Hindlimb muscle (tissue), 1 donor: ENCODE measurements at places on chromosomes 16 and 17.

GRCh38 chr17:42017866-42018200, 594 bp upstream of the DNAJC7 start:
- no peak for DNase-seq

GRCh38 chr17:83182620-83183101, 103.3 kb downstream of the METRNL start:
- no peak for DNase-seq

DNA sequence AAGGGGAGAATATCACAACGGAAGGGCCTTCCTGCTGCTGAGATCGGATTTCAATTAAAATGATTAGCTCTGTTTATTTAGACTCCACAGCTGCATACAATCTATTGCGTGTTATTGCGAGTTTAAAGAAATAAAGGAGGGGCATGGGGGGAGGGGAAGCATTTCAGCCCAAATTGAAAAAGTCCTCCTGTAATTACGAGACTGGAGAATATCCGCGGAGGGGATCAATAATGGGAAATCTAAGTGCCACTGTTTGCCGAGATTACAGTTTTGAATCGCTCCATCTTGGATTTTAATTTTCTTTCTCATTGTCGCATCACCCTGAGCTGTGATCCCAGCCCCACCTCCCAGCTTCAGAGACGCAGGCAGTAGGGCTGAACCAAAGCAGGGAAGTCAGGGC, 15.7 kb upstream of the RPL38 start:
- no peak for DNase-seq

GRCh38 chr17:8935191-8935590, 30.3 kb downstream of the PIK3R5 start:
- no peak for DNase-seq

DNA sequence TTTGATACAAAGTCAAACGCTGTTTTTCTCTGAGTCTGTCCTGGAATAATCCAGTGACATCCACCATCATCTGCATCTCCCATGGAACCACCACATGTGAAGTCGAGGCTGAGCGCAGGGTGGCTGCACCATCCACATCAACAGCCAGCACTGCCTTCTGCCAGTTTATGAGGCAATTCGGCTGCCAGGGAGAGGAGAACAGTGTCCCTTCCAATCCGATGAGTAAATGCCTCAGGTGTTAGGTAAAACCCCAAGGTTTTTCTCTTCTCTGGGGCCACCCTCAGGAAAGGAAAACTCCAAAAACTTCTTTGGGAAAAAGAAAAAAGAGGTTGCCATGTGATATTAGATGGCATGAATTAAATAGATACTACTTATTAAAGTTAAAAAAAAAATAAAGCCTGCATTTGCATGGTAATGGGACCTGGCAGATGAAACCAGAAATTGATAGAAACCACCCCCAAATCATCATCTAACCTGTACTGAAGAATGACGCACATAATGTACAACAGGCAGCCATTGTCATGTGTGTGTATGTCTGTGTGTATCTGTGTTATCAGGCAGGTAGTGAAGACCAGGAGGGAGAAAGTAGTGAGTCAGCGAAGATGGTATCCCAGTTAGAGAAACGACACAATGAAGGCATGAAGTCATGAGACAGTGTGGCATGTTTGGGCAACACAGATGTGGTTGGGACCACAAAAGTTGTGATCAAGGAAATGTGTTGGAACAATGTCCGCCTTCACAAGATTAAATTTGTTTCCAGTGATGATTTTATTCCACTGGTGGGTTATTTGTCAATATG, 478.7 kb downstream of the CDH13 start:
- no peak for DNase-seq

- DNase-seq = peak; percentile 90
Observed at GRCh38 chr16:4307215-4308037, 8.4 kb upstream of the GLIS2 start.

- DNase-seq = no peak
Observed at GRCh38 chr16:72979974-72980373, 68.0 kb downstream of the ZFHX3 start.

GRCh38 chr17:68238164-68238870, 9.5 kb upstream of the AMZ2 start:
- no peak for DNase-seq

DNA sequence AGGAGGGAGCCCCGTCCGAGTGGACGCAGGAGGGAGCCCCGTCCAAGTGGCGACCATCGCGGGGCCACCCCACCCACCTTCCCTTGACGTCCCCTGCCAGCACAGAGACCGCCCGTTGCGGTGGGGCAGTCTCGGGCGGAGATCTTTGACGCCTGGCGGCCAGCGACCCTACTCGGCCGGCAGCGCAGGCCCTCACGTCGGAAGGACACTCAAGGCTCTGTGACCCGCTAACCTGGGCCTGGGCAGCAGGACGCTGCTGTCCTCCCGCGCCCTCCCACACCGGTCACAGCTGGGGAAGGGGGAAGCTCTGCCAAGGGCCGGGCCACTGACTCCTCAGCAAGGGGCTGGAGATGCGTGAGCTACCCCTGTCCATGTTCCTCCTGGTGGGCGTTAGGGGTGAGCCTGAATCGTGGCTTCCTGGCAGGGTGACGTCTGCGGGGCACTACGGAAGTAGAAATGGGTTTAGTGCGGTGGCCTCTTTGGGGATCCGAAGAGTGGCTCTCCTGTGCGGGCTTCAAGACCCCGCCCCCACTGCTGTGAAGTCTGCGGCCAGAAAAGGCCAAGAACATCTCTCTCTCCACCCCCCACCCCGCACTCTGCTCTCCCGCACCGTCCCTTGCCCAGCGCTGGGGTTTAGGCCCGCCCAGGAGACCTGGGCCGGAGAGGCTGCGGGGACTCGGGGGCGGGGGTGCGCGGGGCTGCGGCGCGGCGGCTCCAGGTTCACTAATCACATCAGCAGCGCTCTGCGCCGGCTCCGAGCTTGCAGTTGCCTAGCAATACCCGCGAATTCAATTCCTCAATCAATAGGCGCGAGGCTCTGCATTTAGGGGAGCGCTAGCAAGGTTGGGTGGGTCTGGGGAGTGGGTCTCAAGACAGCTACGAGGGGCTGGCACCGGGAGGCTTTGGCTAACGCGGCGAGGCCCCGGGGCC, 5.8 kb downstream of the CBX8 start:
- DNase-seq = no peak

DNA sequence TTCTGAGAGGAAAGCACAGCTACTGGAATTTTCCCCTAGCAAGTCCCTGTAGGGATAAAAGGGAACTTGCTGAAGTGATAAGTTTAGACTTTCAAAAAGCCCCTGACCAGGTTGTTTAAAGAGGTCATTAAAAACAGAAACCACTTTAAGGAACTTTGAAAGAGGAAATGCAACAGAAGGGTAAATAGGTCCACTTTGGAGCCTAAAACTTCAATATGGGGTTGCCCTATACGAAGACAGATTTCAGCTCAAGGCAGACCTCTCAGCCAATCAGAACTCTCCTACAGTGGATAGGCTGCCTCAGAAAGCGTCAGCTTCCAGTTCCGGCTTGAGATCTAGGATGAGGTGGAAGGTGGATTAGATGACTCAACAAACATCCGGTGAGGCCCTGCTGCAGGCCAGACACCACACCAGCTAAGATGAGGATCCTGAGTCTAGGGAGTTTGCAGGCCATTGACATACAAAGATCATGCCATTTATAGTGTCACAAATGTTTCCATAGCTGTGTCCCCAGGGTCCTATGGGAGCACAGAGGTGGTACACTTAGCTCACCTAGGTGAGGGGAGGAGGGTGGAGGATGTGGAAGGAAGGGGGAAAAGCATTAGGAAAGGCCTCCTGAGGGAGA, 7.9 kb upstream of the MFSD6L start:
- no peak for DNase-seq

DNA sequence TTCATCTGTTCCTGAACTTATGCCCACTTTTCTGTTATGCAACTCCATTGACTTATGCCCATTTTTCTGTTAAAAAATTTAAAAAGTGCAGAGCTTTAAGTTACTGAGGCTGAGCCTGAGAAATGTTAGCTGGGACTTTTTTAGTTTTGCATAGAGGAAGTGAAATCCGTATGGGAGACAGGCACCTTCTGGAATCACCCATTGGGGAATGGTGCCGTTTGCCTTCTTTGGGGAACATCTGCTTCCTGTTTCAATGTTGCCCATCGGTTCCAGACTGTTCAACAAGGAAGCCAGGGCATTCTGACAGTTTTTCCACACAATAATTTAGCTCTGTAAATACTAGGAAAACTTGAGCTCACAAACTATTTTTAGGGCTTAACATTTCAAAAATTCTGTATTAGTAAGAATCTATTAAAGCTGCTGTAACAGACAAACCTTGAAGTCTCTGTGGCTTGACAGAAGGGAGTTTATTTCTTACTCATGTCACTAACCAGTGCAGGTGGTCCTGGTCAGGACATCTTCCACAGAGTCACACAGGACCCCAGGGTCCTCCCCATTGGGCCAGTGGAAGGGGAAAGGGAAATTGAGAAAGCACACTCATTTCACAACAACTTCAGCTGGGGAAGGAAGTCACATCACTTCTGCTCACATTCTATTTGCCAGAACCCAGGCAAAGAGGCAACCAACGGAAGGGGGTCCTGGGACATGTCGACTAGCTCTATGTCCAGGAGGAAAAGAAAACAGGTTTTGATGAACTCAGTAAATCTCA, 17.2 kb downstream of the PRKCB start:
- no peak for DNase-seq

GRCh38 chr16:84271037-84271436, 23.6 kb upstream of the WFDC1 start:
- no peak for DNase-seq

- no peak for DNase-seq
Observed at GRCh38 chr16:20897922-20898321, 2.2 kb downstream of the DCUN1D3 start.

- DNase-seq = no peak
Observed at GRCh38 chr16:49733313-49734009, 122.5 kb downstream of the ZNF423 start.

- no peak for DNase-seq
Observed at GRCh38 chr16:89371968-89372634, 118.3 kb downstream of the ANKRD11 start.

DNA sequence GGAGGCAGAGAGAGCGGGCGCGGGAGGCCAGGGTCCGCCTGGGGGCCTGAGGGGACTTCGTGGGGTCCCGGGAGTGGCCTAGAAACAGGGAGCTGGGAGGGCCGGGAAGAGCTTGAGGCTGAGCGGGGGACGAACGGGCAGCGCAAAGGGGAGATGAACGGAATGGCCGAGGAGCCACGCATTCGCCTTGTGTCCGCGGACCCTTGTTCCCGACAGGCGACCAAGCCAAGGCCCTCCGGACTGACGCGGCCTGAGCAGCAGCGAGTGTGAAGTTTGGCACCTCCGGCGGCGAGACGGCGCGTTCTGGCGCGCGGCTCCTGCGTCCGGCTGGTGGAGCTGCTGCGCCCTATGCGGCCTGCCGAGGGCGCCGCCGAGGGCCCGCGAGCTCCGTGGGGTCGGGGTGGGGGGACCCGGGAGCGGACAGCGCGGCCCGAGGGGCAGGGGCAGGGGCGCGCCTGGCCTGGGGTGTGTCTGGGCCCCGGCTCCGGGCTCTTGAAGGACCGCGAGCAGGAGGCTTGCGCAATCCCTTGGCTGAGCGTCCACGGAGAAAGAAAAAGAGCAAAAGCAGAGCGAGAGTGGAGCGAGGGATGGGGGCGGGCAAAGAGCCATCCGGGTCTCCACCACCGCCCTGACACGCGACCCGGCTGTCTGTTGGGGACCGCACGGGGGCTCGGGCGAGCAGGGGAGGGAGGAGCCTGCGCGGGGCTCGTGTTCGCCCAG, 1.2 kb upstream of the CBX4 start:
- peak; percentile 68 for DNase-seq

GRCh38 chr16:379183-379960, 2.4 kb downstream of the PGAP6 start:
- no peak for DNase-seq

GRCh38 chr17:16255481-16255921, 38.5 kb downstream of the PIGL start:
- DNase-seq = peak; percentile 40

GRCh38 chr17:81095383-81095762, 60.4 kb downstream of the BAIAP2 start:
- DNase-seq = no peak
